ENCODE measurements at places on chromosomes 2 and 18.
A peak's percentile ranks its signal among the peaks of the same experiment; 100 is the strongest.

- no peak for DNase-seq
Observed at GRCh38 chr2:211463397-211463796, 907.0 kb downstream of the CPS1 start.

GRCh38 chr2:147006736-147007141, 838.1 kb upstream of the ACVR2A start:
- DNase-seq = no peak

- no peak for DNase-seq
Observed at GRCh38 chr2:228372212-228372611, 190.7 kb upstream of the SPHKAP start.

GRCh38 chr2:105928563-105928962, 183.9 kb downstream of the NCK2 start:
- DNase-seq = no peak

- no peak for DNase-seq
Observed at GRCh38 chr2:154233231-154233630, 361.5 kb downstream of the GALNT13 start.

DNA sequence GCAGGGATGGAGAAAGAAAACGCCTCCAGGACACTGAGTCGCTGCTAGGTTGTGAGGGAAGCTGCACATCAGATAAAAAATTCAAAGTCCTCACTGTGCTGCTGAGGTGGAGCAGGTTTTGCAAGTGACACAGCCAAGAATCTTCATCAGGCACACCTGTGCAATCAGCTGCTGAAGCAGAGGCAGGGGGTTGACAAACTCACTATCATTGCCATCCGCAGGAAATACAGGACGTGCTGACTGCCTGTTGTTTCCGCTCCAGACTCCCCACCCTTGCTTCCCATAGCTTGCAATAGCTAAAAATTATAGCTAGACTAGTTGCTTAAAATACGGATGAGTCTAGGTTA, 147.8 kb upstream of the FHL2 start:
- no peak for DNase-seq

DNA sequence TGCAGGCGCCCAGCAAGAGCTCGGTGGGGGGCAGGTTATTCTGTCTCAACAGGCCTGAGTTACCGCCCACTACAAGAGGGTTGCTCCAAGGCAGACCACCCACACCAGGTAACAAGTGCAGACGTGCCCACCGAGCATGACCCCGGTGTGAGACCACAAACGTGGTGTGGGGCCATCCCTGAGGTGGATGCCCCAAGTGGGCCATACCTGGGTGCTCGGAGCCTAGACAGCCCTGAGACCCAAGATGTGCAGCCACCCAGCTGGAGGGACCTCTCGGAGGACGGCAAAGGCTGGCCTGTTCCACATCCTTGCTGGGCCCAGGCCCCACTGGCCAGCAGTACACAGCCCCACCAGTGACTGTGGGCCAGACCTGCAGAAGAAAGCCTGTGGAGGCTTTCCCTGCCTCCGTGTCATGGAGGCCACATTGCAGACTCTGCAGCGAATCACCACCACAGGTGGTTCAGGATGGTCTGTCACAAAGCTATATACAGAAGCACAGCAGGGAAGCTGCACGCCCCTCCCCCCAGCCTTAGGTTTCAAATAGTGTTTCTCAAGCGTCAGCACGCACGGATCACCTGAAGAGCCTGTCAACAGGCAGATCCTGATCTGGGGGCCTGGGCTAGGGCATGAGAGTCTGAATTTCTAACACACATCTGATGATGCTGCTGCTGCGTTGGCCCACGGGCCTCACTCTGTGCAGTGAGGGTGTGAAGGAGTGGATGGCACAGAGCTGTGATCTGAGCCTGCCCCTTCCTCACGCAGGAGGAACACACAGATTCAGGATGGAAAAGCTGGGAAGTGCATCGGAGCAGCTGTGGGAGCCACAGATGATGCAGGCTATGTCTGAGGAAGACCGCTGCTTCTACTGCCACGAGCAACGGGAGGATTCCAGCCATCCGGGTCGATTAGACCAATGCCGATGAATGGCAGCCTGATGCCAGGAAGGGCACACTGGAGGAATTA, 96.8 kb downstream of the UXS1 start:
- DNase-seq = no peak

- no peak for DNase-seq
Observed at GRCh38 chr2:25276569-25277465, 64.9 kb downstream of the DNMT3A start.

- no peak for DNase-seq
Observed at GRCh38 chr2:221571025-221571550, 1.0 kb downstream of the EPHA4 start.

GRCh38 chr2:681312-681711, 4.1 kb upstream of the TMEM18 start:
- DNase-seq = no peak

DNA sequence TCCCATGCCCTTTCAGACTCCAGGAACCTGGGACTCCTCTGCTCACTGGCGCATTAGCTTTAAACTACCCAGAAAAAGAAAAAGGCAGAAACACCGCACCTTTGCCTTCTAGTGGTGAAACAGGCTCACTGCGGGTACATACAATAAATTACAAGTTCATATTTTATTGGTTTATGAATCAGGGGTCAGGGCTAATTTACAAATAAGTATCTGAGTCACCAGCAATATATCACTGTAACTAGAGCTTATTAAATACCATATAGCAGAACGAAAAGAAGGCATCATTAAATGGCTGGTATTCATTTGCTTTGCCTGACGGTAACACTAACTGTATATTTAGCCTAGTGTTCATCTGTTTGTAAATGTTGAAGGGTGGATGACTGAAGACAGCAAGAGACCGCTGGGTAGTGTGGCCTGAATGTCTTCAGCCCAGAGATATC, 26.9 kb upstream of the DTNB start:
- peak; percentile 11 for DNase-seq

GRCh38 chr18:5900262-5900661, 4.9 kb upstream of the TMEM200C start:
- DNase-seq = peak; percentile 20

GRCh38 chr2:16123421-16123820, 183.1 kb downstream of the MYCN start:
- no peak for DNase-seq

- DNase-seq = no peak
Observed at GRCh38 chr2:30209227-30209626, 22.1 kb upstream of the LBH start.

DNA sequence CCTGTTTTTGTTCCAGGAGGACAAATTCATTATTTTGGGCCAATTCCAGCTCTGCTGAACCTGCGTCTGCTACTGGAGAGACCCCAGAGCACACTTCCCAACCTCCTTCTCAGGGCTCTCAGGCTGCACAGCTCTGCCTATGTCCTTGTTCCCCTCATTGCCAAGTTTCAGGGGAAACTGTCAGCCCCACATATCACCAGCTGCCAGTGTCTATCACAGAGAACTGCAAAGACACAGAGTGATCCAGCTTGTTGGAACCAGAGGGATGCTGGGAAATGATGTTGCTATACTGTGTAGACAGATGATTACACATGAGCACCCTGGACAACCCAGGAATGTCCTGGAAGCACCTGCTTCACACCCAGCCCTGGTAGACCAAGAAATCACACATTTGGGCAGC, 67.4 kb upstream of the TMEM247 start:
- DNase-seq = no peak

DNA sequence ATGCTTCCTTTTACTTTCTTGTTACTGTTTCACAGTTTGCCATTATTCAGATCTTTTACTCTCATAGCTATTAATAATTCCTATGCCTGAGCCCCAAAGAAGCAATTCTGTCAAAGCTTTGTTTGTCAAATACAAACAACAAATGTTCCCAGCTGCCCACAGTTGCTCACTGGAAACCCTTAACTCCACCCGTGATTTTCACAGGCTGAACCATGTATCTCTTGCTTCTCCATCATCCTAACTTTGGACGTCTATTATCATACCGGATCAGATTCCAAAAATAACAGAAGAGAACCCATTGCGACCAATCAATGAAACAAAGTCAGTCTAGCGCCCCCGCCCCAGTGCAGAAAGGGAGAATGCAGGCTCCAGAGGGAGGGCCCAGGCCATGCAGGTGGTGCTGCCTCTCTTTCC, 24.2 kb downstream of the COLEC12 start:
- no peak for DNase-seq

GRCh38 chr2:230346921-230347533, 20.0 kb downstream of the SP140L start:
- DNase-seq = no peak

DNA sequence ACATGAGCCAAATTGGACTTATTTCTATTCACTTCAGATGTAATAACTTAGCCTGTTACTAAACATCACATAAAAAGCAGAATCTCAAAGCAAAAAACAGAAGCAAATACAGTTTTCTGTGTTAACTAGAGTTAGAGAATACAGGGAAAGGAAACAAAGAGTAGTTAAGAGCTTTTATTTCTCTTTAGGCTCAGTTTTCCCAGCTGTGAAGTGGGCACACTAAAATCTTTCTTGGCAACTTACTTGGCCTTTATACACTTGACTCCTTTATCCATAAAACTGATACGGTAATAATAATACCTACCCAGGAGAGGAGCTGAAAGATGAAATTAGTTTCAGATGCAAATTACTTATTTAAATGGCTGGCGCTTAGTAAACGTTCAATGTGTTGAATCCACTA, 132.8 kb upstream of the SPATS2L start:
- no peak for DNase-seq

DNA sequence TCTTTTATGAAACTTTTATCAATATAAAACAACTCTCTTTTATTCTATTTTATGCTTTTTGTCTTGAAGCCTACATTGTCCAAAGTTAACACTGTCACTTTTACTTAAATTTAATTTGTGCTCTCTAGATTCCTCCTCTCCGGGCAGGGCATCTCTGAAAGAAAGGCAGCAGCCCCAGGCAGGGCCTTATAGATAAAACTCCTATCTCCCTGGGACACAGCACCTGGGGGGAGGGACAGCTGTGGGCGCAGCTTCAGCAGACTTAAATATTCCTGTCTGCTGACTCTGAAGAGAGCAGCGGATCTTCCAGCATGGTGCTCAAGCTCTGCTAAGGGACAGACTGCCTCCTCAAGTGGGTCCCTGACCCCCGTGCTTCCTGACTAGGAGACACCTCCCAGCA, 447.7 kb upstream of the FANCL start:
- no peak for DNase-seq

GRCh38 chr18:74654638-74655037, 57.0 kb downstream of the ZNF407 start:
- DNase-seq = no peak

DNA sequence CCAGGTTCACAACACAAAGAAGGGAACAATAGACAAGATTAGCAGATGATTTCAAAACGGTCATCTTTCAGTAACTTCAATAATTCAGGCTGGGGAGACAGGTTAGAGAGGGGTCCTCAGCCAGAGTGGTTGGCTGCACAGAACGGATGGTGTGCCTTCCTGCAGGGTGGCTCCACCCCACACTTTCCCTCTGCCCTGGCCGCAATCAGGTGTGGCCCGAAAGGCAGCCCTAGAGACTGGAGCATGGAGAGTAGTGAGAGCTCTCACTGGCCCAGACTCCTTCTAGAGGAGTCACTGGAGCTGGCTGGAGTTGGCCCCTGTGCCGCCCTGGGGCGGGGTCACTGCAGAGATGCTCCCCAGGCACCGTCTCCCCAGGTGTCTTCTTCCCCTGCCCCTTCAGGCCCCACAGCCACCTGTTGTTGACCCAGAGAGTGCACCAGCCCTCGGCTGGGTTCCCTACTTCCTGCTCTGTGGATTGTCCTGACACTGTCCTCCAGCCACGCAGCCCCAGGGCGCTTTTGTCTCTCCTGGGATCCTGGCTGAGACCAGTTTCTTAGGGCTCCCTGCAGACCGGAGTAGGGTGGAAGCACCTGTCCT, 126.8 kb downstream of the PXDN start:
- no peak for DNase-seq

- no peak for DNase-seq
Observed at GRCh38 chr18:36530676-36531405, 233.3 kb downstream of the FHOD3 start.
